ENCODE measurements at places on chromosomes 4 and X. TPM values are rescaled to one million over a fixed set of nuclear protein-coding genes. Genes with fewer than 3 reads are reported as not detected.

GRCh38 chrX:39720945-39721344, 376.8 kb downstream of the BCOR start:
- no peak for DNase-seq

CLCN4 gene
- 3.4 TPM for total RNA-seq

- no peak for DNase-seq
Measured at GRCh38 chr4:113555868-113556267, 205.7 kb downstream of the CAMK2D start.

SMIM10 gene
- 11.8 TPM for total RNA-seq

DNA sequence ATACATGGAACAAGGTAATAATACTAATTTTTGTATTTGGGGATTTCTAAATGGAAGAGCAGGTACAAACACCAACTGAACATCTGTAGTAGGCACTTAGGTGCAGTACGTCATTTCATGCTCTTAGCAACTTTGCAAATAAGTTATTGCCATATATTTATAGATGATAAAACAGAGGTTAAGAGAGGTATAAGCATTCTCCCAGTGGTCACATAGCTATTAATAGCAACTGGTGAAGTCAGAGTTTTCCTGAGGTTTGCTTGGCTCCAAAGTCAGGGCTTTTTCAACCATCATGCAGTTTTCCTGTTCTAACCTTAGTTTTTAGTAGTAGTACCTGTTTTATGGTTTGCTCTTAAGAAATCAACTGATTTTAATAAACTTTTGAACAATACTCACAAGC, 10.9 kb downstream of the ARHGEF38 start:
- DNase-seq = no peak

DNA sequence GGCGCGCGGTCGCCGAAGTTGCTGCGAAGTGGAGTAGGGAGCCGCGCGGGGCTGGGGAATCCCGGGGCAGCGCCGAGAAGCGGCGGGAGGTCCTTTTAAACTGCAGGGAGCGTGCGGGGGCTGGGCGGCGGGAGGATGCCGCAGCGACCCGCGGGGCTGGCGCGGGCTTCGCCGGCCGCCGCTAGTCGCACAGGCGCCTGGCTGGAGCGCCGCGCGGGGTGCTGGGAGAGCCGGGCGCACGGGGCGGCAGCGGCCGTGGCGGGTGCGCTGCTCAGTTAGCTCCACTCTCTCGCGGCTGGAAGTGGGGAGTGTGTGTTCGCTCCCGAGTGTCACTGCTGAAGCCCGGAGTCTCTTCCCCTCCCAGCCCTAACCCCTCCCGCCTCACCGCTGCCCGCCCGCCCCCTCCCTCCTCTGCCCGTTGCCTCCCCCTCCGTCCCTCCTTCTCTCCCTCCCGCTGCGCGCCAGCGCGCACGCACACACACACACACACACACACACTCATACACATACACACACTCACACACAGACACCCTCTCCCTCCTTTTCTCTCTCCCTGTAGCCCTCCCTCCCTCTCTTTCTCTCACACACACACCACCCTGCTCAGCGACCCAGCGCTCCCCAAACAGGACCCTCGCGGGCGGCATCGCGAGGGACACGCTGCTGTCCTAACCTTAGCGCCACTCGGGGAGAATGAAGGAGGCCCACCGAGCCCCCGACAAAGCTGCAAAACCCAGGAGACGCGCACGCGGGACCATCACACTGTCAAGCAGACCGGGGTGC, at the start of gene NDNF:
Gene NDNF (minus strand): TSS at position 312 of the 780 bp plus-strand sequence. CDS start 26,698 bp downstream, outside the sequence.
- peak; percentile 53 for DNase-seq

GRCh38 chr4:157052429-157053040, 23.4 kb upstream of the GLRB start:
- no peak for DNase-seq

SHROOM4 gene
- total RNA-seq = 3.3 TPM

GRCh38 chrX:147376601-147377422, 534.9 kb upstream of the FMR1 start:
- no peak for DNase-seq

DNA sequence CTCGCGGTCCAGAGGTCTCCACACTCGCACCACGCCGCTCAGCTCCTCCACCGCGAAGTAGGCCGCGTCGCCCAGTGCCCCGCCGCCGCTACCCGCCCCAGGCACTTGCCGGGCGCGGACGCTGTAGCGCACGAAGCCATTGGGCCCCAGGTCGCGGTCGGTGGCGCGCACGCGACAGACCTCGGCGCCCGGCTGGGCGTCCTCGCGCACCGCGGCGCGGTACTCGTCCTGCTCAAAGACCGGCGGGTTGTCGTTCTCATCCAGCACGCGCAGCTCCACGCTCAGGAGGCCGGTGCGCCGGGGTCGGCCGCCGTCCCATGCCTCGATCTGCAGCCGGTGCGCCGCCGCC, 1.4 kb downstream of the DCHS2 start:
- DNase-seq = no peak

SNCA gene
- 10.5 TPM for total RNA-seq

DNA sequence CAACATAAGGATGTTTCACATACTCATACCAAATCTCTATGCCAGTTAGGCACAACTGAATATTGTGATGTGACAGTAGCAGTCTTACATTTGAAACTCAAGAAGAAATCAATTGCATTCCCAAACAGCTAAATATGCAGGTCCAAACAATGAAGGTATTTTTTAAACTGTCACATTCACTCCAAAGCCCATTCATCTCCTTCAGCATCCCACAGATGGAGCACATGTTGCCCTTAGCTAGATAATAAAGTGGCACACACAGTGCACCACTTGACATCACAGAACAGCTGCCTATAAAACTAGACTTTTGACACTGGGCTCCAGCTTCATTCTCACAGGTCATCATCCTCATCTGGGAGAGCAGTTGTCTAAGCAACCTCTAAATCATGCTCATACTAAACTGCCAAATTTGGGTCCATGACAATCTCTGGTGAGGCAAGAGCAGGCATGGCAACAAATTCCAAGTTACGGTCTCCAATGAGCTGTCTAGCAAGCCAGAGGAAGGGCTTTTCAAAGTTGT, 26.2 kb upstream of the ARHGEF6 start:
- DNase-seq = no peak

GRCh38 chrX:103356130-103356798, at the start of gene TCEAL9:
Gene TCEAL9 (plus strand): TSS chrX:103356506. CDS start chrX:103357685, 1,179 bp downstream.
- DNase-seq = peak; percentile 73

- peak; percentile 85 for DNase-seq
Measured at GRCh38 chr4:141636771-141637460, 533 bp downstream of the IL15 start.

- DNase-seq = no peak
Measured at GRCh38 chrX:12319003-12319519, 180.8 kb downstream of the FRMPD4 start.

DTHD1 gene
- not detected for total RNA-seq

GRCh38 chr4:112277705-112278448, 7.8 kb downstream of the TIFA start:
- no peak for DNase-seq

WNK3 gene
- 0.96 TPM for total RNA-seq

DNA sequence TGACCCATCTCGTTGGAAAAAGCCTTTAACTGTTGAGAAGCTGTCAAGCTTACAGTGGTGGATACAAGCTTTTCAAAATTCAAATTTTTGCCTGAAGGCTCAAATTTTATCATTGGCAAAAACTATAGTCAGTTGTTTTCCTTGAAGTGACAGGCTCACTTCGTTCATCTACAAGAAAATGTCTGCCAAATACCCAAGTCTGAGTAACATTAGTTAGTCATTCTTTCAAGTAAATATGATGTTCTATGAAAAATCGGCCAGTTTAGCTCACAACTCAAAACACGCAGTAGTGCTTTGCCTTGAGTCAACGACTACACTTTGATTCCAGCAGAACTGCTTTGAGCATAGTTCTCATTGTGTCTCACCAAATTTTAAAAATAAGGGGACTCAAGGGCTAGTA, 170.3 kb upstream of the MAMLD1 start:
- no peak for DNase-seq

STATH gene
- total RNA-seq = not detected

HSFX1 gene
- not detected for total RNA-seq

DNA sequence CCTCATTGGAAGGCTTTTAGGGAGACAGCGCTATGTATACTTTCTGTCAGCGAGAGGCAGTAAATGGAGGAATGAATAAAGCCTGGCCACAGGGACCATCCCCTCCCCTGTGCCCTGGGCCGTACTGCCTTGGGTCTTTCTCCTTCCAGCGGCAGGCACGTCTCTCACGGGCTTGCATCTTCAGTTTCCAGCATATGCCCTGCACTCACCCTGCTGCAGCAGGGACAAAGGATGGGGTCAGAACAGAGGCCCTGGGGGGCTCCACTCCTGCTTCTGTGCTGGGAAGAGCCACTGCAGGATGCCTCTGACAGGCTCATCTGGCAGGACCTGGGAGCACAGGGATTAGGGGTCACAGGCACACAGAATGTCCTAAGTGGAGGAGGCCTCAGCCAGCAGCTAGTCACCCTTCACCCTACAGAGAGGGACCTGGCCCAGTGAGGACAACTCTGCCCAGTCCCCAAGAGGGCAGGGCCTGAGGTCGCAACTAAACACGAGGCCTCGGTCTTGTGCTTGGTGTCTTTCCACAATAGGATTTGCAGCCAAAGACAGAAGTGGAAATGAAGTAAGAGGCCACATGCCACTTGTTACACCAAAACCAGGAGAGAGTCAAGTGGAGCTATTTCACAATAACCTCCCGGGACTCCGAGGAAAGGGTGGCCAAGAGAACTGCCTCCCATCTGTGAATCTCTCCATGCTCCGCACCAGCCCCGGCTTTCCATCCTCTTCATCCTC, 150.8 kb downstream of the AFAP1 start:
- no peak for DNase-seq

- DNase-seq = no peak
Measured at GRCh38 chr4:8913858-8914460, 42.3 kb upstream of the HMX1 start.

- no peak for DNase-seq
Measured at GRCh38 chr4:77052352-77052751, 23.4 kb downstream of the CCNI start.

OTUD5 gene
- 46.2 TPM for total RNA-seq

DMP1 gene
- total RNA-seq = not detected

DNA sequence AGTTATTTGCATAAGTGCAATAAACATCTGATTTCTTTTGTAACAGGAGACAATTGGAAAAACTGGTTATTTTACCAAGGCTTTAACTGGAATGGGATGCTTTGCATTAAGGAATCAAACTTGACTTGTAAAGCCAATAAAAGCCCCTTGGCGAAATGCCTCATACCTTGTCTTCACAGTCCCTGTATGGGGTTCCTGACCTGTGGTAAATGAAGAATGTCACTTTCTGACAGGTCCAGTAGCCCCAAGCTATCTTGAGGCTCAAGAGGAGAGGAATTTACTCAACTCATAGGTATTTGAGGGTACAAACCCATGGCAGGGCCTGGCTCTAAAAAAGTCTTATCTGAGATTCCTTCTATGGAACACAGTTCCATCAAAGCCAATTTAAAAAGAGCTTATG, 78.0 kb downstream of the ACOX3 start:
- DNase-seq = no peak

DNA sequence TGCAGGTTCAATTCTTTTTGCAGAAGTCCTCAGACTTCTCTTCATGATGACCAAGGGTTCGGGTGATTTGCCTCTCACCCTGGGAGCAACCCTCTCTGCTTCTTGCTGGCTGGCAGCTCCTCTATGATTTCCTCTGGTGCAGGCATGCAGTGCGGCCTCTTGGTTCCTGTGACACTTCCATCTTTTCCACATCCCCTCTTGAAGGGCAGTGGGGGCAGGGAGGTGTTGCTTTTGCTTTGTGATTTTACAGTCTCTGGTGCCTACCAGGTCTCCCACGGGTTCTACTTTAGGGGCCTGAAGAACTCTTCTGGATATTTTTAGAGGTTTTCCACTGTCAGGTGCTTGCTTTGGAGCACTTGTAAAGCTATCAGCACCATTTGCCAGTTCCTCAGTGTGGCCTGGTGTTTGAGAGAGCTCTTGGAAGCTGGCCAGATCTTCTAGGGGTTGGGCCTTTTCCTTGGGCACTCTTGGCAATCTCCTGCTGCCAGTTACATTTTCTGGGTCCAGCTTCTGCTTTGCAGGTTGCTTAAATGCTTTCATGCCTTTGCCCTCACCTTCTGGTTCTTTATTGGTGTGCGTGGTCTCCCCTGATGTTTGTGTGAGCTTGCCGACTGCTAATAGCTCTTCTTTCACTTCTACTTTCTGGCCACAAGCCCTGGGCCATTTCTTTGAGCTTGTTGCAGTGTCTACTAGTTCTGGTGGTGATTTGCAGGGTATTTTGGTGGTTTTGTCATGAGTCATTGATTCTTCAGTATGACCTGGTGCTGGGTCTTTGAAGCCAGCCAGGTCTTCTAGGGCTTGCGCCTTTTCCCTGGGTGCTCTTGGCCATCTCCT, 11.5 kb upstream of the CHST7 start:
- no peak for DNase-seq

DNA sequence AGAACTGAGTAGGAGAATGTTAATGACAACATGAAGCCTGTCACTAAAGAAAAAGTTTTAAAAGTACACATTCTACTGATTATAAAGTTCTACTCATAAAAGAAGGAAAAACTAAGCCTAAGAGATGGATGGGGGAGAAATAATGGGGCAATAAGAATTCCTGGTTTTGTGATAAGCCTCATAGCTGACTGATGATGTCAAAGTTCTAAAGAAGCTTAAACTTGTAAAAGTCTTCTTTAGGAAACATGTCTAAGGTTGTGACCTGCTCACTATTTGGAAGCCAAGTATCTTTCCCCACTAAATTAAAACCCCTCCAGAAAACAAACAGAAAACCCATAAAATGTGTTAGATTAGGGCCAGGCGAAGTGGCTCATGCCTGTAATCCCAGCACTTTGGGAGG, 232.9 kb upstream of the GIMD1 start:
- no peak for DNase-seq

GRCh38 chrX:10508891-10509290, 111.5 kb downstream of the MID1 start:
- DNase-seq = no peak

GRCh38 chrX:150184491-150184890, 178.6 kb upstream of the MAMLD1 start:
- no peak for DNase-seq

SHROOM2 gene
- 1.7 TPM for total RNA-seq

DNA sequence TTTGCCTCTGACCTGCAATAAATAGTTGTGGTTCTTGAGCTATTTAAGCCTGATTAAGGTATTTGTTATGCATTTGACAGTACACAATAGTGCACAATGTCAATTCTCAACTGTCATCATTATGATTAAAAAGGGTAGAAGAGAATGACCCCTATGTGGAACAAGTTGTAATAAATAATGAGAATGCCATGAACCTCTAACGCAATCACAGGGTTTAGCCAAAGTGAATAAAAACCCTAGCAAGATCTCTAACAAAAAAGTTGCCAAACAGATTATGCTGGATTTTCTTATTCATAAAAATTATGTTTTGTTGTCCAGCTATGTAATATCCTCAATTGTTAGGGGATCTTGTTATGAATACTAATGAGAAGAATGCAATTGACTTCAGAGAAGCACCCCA, 387.4 kb downstream of the GPAT3 start:
- DNase-seq = no peak

- no peak for DNase-seq
Measured at GRCh38 chrX:108601276-108601675, 135.1 kb downstream of the IRS4 start.

GRCh38 chr4:170139764-170140163, 50.0 kb upstream of the AADAT start:
- no peak for DNase-seq

GRCh38 chr4:147737623-147738022, 5.7 kb downstream of the ARHGAP10 start:
- no peak for DNase-seq

DCAF8L2 gene
- not detected for total RNA-seq
